Fibroblast of skin of back (primary cell): ENCODE measurements at places on chromosomes 11 and 22.
A peak's percentile ranks its signal among the peaks of the same experiment; 100 is the strongest.

DNA sequence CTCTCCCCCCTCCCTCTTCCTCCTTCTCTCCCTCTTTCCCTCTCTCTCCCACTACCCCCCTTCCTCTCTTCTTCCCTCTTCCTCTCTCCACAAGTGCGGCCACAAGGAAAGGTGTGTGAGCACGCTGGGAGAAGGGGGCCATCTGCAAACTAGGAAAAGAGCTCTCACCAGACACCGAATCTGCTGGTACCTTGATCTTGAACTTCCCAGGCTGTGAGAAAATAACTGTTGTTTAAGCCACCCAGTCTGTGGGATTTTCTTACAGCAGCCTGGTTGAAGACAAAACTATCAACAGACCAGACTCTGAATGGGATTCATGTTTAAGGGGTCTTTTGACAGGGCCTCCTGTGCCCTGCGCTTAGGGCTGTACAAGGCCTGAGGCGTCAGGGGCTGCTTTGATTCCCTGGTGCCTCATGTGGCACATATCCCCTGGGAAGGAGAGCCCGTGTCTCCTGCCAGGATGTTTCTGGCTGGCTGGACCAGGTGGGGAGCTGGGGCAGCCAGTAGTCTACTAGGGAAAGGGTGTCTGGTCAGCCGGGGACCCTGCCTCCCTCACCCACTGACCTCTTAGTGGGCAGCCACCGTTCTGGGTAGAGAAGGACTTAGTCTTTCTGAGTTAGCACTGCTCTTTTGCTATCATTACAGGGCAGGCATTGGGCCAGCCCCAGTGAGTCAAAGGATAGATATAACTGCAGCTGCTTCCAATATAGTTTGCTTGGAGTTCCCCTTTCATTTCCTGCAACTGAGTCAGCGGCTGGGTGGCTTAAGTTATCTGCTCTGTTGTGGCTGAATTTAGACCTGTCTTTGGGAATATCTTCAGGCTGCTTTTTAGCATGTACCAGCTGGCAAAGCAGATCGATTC is 6.2 kb downstream of the PANX1 start:
- peak; percentile 95 for DNase-seq

DNA sequence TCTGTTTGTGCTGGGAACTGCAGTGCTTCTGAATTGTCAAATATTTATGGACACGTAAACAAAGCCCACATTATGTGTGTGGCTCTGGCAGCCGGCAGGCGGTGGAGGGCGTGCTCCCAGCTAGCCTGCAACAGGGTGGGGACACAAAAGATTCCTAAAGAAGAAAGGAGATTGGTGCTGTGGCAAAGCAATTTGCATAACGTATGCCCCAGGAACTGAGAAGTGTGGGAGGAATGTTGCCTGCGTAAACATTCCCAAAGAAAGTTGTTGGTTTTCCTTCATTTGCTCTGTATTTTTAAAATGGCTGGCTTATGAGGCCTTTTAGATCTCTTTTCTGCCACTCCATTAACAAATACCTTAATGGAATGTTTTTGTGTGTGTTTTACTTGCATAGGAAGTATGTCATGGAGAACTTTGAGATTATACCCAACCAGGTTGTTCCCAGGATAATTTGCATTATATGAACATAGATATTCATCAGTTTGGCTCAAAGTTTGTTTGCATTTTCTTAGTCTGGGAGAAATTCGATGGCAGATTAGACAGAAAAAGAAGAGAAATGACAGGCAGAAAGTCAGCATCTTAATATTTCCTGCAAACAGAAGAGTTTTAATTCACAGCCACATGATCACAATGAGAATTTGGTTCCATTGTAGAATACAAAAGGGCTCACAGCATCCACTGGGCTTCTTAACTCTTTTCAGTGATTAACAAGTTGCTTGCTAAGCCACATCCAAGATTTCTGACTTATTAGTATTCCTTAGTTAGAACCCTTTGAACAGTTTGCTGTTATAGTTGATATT is 41.8 kb upstream of the DLAT start:
- DNase-seq: peak; percentile 46

- peak; percentile 53 for DNase-seq
Measured at GRCh38 chr11:13116491-13116890, 107.4 kb downstream of the RASSF10 start.

DNA sequence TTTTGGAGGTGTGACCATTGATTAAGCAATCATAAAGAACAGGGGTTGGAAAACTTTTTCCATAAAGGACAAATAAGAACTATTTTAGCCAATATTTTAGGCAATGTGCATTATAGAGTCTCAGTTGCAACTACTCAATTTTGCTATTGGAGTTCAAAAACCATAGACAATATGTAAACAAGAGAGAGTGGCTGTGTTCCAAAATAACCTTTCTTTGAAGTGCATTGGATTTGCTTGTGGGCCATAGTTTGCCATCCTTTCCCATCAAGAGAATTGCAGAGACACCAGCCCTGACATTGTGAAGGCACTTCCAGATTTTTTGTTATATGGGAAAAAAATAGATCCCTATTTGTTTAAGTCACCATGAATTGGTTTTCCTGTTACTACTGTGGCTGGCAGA is 63.3 kb upstream of the LARGE1 start:
- DNase-seq: no peak

DNA sequence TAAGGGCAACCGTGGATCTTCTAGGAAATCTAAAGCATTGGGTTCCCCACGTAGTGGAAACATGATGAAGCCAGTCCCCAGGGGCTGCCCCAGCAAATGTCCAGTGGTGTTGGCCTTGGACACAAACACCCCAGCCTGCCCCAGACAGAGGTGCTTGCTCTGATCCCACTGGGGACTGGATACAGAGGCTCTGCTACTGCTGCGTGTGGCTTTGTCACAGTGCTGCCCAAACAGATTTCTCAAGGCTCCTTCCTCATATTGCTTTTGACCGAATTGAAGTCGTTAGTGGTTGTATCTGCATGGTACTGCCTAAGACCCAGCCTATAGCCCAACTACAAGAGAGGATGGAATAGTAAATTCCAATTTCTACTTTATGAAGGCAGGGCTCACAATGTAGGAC is 40.1 kb upstream of the CD44 start:
- no peak for DNase-seq

DNA sequence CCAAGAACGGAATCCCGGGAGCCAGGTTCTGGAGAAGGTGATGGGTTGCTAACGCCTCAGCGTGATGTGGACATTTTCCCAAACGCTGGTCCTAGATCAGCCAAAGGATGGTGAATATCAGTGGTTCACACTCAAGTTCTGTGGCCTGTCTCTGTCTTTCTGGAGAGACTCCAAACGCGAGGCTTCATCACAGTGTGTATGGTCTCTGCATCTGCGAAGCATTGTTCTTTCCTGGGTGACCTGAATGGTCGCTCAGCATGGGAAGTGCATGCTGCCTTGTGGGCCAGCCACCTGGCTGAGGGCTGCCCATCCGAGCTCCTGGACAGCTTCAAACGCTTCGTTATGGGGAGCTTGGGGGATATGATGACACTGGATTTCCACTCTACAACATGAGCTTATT is 810.0 kb downstream of the TBC1D22A start:
- no peak for DNase-seq

- DNase-seq: no peak
Measured at GRCh38 chr11:18669711-18670110, 28.9 kb upstream of the TMEM86A start.

DNA sequence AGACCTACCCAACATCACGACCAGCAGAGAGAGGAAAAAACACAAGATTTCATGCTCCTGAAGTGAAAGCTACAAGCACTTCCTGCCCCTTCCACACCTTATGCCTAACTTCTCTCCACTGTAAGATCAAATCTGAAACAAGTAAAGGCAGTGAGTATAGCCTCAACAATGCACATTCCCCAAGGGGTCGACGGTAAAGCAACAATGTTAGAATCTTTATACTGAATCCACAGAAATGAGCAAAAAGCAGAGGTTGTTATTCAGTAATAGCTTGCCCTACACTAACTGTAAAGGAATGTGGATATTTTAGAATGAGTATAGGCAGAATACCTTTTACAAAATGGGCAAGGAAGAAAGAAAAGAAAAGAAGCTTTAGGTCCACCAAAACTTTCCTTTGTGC is 15.6 kb downstream of the ARFGAP3 start:
- DNase-seq: peak; percentile 82

DNA sequence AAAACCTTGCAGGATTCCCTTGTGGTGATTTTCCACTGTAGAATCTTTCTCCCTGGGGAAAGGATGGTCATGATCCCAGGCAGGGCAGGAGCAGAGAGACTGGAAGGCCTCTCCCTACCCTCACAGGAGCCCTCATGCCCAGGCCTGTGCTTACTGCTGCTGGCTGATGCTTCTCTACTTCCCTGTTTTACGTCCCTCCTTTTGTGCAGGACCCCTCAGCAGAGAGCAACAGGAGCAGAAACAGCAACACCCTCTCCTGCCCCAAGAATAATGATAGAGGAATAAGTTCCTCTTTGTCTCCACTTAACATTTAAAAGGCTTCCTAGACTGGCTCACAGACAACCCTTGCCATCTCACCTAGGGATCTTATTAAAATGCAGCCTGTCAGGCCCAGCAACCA is 3.6 kb downstream of the ISX start:
- DNase-seq: no peak

GRCh38 chr11:104916442-104916841 is 18.2 kb upstream of the CASP12 start:
- no peak for DNase-seq

DNA sequence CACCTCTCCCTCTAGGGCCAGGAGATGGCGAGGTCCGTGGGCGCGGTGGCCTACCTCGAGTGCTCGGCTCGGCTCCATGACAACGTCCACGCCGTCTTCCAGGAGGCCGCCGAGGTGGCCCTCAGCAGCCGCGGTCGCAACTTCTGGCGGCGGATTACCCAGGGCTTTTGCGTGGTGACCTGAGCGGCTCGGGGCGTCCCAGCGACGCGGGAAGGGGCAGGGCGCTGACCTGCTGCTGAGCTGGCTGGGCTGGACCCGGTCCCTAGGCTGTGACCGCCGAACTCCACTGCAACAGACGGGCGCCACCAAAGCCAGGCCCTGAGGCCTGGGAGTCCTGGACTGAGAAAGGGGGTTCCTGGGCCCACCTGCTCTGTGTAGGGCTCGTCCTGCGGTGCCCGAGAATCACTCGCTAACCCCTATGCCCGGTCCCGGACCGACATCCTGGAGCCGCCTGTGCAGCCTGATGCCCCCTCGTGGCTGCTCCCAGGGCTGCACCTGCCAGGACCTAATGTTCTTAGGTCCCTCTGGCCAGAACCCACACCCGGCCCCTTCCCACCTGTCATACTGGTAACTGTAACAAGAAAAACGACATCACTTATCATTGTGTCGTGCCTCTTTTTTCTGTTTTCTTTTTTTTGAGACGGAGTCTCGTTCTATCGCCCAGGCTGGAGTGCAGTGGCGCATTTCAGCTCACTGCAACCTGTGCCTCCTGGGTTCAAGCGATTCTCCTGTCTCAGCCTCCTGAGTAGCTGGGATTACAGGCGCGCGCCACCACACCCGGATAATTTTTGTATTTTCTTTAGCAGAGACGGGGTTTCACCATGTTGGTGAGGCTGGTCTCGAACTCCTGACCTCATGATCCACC is 15.0 kb downstream of the RHOD start:
- DNase-seq: peak; percentile 46

- peak; percentile 30 for DNase-seq
Measured at GRCh38 chr11:9574622-9575259, 1.3 kb downstream of the WEE1 start.

DNA sequence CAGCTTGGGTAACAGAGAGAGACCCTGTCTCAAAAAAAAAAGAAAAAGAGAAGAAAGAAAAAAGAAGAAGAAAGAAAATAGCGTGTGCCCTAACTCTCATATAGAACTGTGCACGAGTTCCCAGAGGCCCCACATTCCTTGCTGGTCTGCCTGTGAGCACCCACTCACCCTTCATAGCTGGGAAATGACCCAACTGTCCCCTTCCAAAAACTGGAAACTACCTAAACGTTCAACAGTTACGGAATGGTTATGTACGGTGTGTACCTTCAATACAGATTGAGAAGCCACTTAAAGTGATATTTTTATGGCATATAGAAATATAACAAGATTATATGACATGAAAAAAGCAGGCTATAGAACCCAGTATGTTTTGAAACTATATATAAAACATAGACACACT is 82.0 kb downstream of the PARVA start:
- no peak for DNase-seq

DNA sequence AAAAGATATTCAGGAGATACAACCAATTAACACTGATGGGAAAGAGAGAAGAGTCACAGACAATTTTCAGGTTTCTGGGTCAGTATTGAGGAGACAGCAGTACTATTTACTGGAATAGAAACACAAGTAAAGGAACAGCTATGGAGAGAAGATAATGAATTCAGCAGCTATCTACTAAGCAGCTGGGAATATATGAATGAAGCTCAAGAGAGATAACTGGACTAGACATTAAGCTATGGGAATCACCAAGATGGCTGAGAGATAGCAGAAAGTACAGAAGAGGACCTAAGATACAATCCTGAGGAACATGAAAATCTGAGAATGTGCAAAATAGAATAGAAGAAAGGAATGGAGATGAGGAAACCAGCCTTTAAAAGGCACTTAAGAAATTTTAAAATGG is 15.9 kb downstream of the ALG9 start:
- no peak for DNase-seq

DNA sequence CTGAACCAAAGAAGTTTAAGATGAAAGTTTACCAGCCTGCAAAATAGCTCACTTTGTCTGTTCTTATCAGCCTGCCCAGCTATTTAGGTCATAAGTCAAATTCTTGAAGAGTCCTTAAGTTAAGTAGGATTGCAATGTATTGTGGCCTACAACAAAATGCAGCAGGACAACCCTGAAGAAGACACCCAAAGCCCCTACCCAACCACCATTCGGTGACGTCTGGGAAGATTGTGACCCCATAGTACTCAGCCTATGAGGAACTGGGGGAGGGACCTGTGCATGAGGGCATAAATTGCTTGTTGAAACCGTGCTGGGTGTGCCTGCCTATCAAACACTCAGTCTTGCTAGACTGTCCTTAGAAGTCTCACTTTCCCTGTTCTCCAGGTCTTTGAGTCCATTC is 50.5 kb upstream of the FDX1 start:
- no peak for DNase-seq

GRCh38 chr11:111395081-111395480 is 16.0 kb upstream of the POU2AF1 start:
- DNase-seq: no peak

GRCh38 chr11:66346476-66347424 is 679 bp downstream of the B4GAT1 start:
- no peak for DNase-seq

DNA sequence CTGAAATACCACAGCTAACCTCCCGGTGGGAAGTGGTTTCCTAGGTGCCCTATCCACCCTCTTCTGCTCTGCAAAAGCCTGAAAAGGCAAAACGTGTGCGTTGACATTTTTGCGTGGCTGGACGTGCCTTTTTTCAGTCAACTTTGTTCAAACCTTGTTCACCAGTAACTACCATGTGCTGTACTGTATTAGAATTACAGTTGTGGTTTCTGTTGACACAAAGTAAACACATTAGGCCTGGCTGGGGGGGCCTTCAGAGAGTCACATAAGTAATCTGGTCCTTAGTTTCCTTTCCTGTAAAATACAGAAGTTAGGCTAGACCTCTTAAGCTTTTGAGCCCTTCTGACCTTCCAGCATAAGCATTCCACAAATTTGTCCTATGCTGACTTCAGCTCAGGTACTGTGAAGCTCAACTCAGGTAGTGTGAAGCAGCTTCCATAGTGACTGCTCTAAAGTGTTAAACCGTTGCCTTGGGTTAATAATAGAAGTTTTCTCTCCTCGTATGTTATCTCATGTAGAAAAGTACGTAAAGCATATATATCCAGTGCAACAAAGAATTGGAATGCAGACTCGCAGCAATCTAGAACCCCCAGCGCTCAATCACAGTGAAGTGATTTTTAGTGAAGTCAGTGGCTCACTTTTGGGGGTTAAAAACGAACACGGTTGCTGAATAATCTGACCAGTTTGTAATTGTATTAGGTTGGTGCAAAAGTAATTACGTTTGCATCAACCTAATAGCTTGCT is 1.8 kb downstream of the EWSR1 start:
- no peak for DNase-seq

- DNase-seq: no peak
Measured at GRCh38 chr11:76158394-76159302, 47.7 kb downstream of the WNT11 start.
